ENCODE measurements at places on chromosomes 4 and X. TPM values are rescaled to one million over a fixed set of nuclear protein-coding genes. Genes with fewer than 3 reads are reported as not detected.

DNA sequence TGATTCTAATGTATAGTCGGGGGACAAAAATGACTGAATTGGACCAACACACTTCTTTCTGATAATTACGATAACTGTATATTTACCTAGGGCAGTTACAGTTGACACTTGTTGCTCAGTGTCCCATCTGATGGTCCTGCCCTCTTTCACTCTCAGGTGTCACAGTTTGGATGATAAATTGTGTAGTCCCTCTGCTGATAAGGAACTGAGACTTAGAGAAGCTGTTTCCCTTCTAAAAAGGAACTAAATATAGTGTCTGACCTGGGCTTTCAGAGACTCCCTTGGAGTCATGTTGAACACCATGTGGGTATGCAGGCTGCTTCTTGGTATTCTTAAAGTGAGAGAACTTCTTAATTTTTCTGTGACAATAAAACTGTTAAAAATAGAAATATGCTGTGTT, 23.7 kb upstream of the PNPLA4 start:
- no peaks in the 10 kb centered on the region for H3K36me3 ChIP-seq
- no peak overlapping the region for H3K4me3 ChIP-seq

GRCh38 chrX:43958529-43958928, 14.7 kb downstream of the NDP start:
- no peak for DNase-seq
- no peak overlapping the region for H3K27ac ChIP-seq
- H3K27me3 ChIP-seq = peaks cover under 1% of the 10 kb centered on the region
- H3K4me3 ChIP-seq = no peak overlapping the region
- no peaks in the 10 kb centered on the region for H3K36me3 ChIP-seq

Gene APLN
- 0.99 TPM for total RNA-seq

Gene SPIN2A
- 0.58 TPM for total RNA-seq

Measured in esophagus muscularis mucosa (tissue), 4 donors.